NCI-H748 treated with DMSO at 0.1 percent for 48 hours (cell line): ENCODE measurements at places on chromosomes 4 and X.
A peak's percentile ranks its signal among the peaks of the same experiment; 100 is the strongest.

- DNase-seq, result no peak
These were observed 63.2 kb downstream of the VEGFC start for GRCh38 chr4:176729489-176729888.

- no peak for DNase-seq
These were observed 59.9 kb downstream of the CPZ start for GRCh38 chr4:8652181-8653078.

DNA sequence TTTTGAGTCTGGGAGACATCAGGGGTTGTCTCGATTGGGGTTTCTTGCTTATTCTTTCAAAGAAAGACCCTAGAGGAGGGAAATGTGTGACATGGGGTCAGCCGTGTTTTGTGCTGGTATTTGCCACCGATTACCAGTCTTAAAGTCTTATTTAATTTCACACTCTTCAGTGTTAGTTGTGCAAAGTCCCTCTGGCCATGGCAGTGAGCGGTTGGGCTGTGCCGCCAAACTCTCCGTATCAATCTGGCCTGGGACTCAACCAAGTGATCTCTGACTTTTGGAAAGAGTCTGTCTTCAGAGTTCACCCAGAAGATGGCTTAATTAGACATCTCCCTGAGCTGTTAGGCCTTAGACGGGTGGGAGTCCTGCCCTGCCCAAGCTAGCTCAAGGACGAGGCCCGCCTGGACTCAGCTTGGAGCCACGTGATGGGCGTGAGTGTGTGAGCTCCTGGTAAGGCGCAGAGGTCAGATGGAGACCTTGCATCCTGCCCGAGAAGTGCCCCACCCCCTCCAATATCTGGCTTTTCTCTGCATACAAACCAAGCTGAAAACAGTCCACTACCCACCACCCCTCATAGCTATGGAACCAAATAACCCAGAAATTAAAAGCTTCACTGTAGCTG, 3.8 kb upstream of the PITX2 start:
- no peak for DNase-seq

DNA sequence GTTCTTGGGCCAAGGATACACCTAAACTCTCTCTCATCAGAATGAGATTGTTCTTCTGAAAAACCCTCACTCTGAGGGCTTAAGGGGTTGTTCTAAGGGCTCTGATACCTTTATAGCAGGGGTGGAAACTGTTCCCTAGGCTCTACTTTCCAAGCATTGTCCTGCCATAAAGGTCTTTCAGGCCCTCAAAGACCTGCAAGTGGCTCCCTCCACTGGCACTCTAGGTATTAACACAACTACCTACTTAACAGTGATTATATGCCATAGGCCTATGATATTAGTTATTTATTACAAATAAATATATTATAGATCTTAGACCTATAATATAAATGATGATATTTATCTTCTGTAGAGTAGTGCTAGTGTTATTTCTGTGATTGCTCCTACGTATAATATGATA, 473.7 kb upstream of the RPS6KA3 start:
- DNase-seq, result no peak

DNA sequence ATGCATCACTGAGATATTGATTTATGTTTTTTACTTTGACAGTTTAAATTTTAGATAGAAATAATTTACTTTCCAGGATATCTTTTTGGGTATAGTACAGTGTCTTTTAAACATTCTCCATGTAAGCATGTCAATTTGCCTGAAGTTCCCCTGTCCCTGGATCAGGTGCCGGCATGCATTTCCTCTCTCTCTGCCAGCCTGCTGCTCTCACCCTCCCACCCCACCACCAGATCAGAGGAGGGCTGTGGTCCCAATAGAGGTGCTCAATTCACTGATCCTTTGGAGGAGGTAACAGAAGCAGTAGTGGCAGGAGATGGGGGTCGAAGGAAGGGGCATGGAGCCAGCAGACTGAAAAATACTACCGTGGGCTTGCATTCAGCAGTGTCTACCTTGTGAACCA, 28.3 kb upstream of the DSPP start:
- no peak for DNase-seq

DNA sequence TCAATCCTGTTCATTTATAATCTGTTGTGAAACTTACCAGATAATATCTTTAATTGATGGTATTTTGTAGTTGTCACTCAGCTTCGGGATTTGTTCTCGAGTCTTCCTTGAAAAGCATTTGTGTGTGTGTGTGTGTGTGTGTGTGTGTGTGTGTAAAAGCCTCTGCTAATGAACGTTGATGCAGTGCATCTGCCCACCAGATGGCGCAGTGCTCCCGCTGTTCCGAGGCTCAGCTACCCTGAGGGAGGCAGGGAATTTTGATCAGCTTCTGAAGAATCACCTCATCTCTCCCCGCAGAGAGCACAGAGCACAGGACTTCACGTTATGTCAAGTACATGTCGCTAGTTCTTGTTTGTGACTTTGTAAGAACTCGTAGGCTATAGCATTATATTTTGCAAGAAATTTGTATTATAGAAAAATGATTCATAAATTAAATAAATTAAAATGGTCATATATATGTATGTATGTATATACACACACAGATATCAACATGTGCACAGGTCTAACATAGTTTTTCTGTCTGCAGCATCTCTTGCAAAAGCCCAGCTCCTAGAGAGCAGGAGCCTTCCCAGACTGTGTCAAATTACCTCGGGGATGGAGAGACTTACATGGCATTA, 316.7 kb upstream of the IGFBP7 start:
- DNase-seq, result no peak

GRCh38 chrX:84188320-84188834, 378 bp upstream of the RPS6KA6 start:
- peak; percentile 57 for DNase-seq

GRCh38 chrX:13852001-13852695, 35.3 kb upstream of the GPM6B start:
- DNase-seq, result no peak

DNA sequence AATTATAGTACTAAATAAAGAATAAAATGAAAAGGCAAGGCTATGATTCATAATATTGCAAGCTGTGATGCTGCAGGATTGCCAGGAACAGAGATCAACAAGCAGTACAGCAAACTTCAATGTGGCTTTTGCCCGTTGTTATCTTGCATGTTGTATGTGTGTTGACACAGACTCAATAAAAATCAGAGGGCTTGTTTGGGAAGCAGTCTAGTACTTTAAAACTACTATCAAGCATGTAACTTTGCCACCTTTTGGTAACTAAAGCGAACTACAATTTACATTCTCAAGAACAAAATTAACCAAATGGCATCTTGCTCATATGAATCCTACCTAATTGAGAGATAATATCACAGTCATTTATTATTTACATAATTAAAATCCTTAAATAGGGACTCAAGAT, 79.8 kb upstream of the GPM6A start:
- peak; percentile 54 for DNase-seq
